ENCODE measurements at places on chromosomes 3 and 15.

- no peak for DNase-seq
These were observed 249.3 kb downstream of the XXYLT1 start for GRCh38 chr3:195021692-195022091.

- DNase-seq: no peak
These were observed 33.2 kb downstream of the ST3GAL6 start for GRCh38 chr3:98796334-98796733.

GRCh38 chr3:97815149-97815917 is 6.5 kb upstream of the CRYBG3 start:
- DNase-seq: no peak

DNA sequence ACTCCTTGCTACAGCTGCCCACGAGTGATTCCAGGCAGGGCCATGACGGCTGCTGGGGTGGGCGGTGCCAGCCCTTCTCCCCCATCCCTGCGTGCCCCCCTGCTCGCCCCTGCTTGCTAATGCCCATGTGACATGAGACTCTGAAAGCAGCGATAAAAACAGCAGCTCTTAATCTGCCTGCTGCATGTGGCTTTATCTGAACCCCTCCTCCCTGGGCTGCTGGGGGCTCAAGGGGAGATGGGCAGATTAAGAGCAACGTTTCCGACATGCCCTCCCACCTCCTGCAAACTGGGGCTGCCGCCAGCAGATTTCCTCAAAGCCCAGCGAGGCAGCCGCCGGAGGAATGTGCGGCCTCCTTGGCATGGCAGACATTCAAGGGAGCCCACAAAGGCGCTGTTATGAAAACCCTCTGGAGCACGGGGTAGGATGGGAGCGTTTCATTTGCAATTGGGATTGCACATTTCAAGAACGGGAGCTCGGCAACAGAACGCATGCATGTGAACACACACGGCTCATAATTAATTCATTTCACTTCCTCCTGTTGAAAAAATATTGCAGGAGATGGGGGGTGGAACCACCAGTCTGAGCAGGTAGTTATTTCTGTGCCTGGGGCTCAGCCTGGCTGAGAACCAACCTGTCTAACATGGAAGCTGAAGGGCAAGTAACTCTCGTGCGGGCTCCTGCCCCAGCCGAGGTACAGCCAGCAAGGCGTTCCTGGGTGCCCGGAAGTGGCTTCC is 504.2 kb upstream of the PROK2 start:
- no peak for DNase-seq

DNA sequence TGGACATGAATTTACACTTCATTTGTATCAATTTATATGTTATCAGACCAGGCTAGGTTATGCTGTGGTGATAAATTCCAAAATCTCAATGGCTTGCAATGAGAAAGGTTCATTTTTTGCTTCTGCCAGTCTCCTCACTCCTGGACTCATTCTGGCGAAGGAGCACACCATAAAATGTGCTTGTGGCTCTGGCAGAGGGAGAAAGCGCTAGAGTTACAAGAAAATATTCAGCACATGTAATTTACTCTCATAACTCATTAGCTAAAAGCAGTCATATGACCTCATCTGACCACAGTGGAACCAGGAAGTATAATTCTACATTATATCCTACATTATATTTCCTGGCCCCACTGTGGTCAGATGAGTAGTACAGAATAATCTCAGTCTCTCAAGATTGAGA is 193.8 kb downstream of the BCHE start:
- no peak for DNase-seq

GRCh38 chr3:40465456-40465855 is 8.3 kb downstream of the RPL14 start:
- no peak for DNase-seq

- no peak for DNase-seq
These were observed 66.3 kb upstream of the HES1 start for GRCh38 chr3:194069421-194070219.

DNA sequence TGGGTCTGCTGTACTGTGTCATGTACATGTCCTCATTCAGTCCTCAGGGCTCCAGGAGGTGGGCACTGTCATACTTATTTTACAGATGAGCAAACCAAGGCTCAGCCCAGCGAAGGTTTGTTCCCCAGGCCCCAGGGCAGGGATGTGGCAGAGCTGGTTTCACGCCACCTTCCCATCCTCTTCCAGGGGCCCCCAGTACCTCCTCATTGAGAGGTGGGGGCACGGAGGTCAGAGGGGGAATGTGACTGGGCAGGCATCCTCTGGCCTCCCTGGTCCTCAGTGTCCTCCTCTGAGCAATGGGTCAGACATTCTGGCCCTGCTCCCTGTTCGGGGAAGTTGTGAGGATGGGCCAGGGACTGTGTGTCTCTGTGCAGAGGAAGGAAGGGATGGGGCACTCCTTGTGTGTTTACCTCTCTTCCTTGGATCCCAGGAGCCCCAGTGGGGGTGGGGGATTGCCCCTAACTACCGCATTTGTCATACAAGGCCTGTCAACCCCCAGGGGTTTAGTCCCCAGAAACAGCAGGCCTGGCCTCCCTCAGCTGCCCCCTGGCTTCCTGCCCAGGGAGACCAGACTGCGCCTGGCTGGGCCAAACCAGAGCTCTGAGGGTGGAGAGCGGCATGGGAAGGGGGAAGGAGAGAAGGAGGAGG is 65.9 kb upstream of the LCTL start:
- no peak for DNase-seq

Measured in stimulated activated CD8-positive, alpha-beta memory T cell treated with anti-CD3 and anti-CD28 coated beads, Interleukin-4, amount 100 ng/mL, for 4 hours (primary cell).